Stimulated activated CD4-positive, alpha-beta T cell treated with anti-CD3 and anti-CD28 coated beads, Interleukin-4, amount 100 ng/mL, for 48 hours (primary cell): ENCODE measurements at places on chromosomes 7 and 10.

GRCh38 chr7:123022576-123022975, 27.1 kb upstream of the TAS2R16 start:
- no peak for DNase-seq

DNA sequence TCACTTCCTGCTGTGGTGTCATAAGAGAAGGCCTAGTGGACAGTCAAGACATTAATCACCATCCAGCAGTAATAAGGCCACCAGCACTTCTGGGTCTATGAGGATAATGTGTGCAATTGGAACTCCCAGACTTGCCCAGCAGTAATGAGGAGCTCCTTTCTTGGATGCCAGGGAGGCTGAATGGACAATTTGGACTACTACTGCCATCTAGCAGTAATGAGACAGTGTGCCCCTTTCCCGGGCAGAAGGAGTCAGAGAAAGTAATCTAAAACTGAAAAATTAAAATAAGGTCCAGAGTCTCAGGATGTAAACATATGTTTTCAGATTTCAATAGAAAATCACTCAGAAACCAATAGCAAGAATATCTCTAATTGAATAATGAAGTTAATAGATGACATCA, 400.4 kb downstream of the CDC14C start:
- DNase-seq, result no peak

DNA sequence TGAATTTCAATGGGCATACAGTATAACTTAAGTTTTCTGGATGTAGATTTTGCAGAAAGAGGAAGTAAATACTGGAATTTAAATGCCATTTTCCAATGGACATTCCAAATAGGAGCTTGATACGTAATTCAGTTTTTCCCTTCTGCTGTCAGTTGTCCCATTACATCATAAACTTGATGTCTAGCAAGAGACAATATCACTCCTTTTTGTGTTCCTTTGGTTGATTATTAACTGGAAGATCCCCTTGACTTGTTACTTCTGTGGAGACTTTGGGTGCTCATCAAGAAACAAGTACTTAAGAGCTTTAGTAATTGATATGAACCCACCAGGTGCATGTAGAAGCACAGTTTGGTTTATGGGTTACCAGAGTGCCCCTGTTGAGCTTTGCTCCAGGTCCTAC, 116.1 kb downstream of the ST7 start:
- DNase-seq, result no peak

GRCh38 chr7:55477781-55478374, 94.4 kb downstream of the VOPP1 start:
- no peak for DNase-seq

GRCh38 chr7:141558544-141559183, 7.5 kb downstream of the AGK start:
- DNase-seq, result no peak

DNA sequence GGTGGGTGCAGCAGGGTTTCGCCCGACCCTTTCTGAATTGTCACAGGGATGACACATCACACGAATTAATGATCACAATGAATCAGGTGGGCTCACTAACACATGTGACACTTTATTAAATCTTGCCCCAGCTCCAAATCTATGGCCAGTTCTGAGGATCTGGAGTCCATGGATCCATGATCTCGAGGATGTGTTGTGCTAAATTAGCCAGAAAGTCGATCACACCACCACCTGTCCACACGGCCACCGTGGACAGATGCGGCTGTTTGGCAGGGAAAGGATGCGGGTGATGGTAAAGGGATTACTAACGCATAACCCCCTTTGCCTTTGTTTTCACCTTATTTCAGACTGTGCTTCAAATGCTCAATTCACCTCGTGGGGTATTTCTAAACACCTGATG, 96.4 kb downstream of the COBL start:
- DNase-seq, result no peak

GRCh38 chr10:101529725-101530553, 58.1 kb downstream of the POLL start:
- DNase-seq, result no peak

GRCh38 chr7:96401200-96401599, 79.3 kb upstream of the SLC25A13 start:
- no peak for DNase-seq

DNA sequence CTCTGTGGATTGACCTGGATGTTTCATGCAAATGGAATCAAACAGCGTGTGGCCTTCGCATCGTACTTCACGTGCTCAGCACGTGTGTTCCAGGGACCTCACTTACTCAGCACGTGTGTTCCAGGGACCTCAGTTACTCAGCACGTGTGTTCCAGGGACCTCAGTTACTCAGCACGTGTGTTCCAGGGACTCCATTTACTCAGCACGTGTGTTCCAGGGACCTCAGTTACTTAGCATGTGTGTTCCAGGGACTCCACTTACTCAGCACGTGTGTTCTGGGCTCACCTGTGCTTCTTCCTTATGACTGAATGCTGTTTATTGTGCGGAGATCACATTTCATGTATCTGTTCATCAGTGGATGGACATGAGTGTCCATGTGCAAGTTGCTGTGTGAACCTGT, 22.0 kb downstream of the INPP5A start:
- no peak for DNase-seq

- no peak for DNase-seq
Observed at GRCh38 chr7:38000272-38000671, 79.8 kb downstream of the EPDR1 start.

DNA sequence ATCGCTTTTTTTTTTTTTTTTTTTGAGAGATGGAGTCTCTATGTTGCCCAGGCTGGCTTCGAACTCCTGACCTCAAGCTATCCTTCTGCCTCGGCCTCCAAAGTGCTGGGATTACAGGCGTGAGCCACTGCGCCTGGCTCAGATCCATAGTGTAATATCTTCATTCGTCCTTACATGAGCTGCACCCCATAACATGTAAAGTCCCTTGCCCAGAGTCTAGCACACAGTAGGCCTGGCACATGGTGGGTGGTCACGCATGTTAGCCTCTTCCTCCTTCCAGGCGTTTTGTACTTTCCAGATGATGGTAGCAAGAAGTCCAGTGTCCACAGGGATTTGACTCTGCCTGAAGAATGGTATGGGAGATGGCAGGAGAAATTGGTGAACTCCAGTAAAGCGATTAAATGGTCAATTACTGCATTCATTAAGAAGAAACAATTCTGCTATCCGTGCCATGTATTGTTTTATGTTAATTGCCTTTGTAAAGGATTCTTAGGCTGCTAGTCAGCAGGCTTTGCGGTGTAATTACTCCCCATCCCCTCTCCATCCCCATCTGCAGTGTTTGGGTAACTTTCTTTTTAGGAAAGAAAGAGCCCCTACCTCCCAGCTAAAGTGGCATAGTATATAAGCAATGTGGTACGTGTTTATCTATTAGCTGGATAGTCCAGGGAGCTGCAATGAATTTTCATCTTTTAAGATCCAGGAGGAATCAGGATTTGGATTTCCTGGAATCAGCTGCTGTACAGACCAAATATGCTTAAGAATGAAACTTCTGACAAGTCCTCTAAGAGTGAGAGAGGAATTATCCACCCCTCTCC, 1.2 kb downstream of the TPST1 start:
- no peak for DNase-seq

DNA sequence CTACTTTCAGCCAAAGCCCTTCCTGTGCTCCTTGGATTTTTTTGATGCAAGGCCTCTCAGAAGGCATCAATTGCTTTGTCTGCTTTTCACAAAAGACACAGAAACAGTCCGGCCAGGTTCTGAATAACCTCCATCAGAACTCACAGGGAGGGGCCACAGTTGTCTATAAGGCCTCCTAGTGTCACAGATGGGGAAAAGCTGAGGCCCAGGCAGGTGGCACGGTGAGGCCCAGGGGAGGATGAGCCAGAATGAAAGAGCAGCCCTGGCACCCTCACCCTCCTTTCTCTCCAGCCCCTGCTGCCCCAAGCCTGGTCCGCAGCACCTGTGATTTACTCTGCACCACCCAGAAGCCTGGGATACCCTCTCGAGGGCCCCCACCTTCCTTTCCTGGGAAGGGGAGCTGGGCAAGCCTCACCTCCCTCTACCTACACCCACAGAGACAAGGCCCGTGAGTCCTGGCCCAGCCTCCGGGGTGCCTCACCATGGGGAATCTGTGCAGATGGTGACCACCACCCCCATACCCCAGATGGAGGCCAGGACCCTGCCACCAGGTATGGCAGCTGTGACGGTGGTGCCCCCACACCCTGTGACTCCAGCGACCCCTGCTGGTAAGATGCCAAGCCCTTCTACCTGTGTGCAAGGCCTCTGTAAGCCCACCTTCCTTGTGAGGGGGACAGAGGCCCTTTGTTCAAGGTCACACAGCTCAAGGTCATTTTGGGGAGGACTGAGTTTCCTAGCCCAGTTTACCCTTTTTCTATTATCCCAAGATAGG, 26.2 kb upstream of the ZNF467 start:
- DNase-seq, result peak; percentile 39

GRCh38 chr10:124992462-124993344, 50.8 kb downstream of the ZRANB1 start:
- peak; percentile 7 for DNase-seq
